Liver (tissue), 10 donors: ENCODE measurements at places on chromosomes 2 and 18. TPM values are rescaled to one million over a fixed set of nuclear protein-coding genes. Genes with fewer than 3 reads are reported as not detected.

Gene NT5DC4
- not detected for polyA plus RNA-seq

Gene NTSR2
- not detected for polyA plus RNA-seq

Gene ADD2
- polyA plus RNA-seq = 0.16 TPM

Gene BIN1
- 13.3 TPM for polyA plus RNA-seq

Gene ALKAL2
- polyA plus RNA-seq = 3.1 TPM

Gene BOLA3
- polyA plus RNA-seq = 29.0 TPM

Gene CCDC141
- 0.40 TPM for polyA plus RNA-seq

Gene PRKAG3
- 0.08 TPM for polyA plus RNA-seq

Gene FOXI3
- not detected for polyA plus RNA-seq

Gene SPDYA
- polyA plus RNA-seq = not detected

Gene SERPINB4
- polyA plus RNA-seq = not detected

Gene SH3BP4
- 9.2 TPM for polyA plus RNA-seq

Gene MAP2
- polyA plus RNA-seq = 1.6 TPM

Gene ADAM17
- 3.3 TPM for polyA plus RNA-seq

Gene MALL
- 1.6 TPM for polyA plus RNA-seq

Gene CFC1
- not detected for polyA plus RNA-seq

Gene ASPRV1
- polyA plus RNA-seq = 0.21 TPM

Gene B3GNT7
- polyA plus RNA-seq = 0.74 TPM

Gene CGREF1
- polyA plus RNA-seq = 16.1 TPM

Gene IL1R2
- 4.4 TPM for polyA plus RNA-seq

Gene CYP1B1
- polyA plus RNA-seq = 3.6 TPM

Gene CHRNG
- polyA plus RNA-seq = not detected

Gene CRYBA2
- polyA plus RNA-seq = not detected

Gene PSTPIP2
- 4.4 TPM for polyA plus RNA-seq

Gene BCL2
- 0.40 TPM for polyA plus RNA-seq

Gene C2orf15
- polyA plus RNA-seq = 0.24 TPM
